Activated CD8-positive, alpha-beta memory T cell treated with anti-CD3 and anti-CD28 coated beads for 4 hours (primary cell): ENCODE measurements at places on chromosomes 11 and 22.

- DNase-seq, result no peak
These were observed 169.6 kb downstream of the MAML2 start for GRCh38 chr11:96173422-96173821.

- DNase-seq, result no peak
These were observed 282.3 kb upstream of the CTSC start for GRCh38 chr11:88619656-88620385.

DNA sequence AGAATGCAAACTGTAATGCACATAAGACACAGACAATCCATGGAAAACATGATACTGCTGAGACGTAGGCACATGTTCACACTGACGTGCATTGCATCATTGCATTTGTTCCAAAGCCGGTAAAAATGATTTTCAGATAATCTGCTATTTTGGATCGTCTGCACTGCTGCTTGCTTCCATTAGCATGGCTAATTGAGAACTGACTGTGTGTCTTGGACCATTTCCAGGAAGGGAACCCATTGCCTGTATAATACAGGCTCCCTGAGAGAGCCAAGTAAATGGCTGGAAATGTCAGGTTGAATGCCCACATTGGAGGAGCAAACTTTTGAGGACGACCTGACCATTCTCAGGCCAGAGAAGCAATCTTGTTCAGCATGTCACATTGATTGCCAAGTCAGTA is 304.8 kb downstream of the ST3GAL4 start:
- DNase-seq, result no peak

GRCh38 chr22:17785185-17786184 is 11.2 kb upstream of the BID start:
- DNase-seq, result peak; percentile 55

DNA sequence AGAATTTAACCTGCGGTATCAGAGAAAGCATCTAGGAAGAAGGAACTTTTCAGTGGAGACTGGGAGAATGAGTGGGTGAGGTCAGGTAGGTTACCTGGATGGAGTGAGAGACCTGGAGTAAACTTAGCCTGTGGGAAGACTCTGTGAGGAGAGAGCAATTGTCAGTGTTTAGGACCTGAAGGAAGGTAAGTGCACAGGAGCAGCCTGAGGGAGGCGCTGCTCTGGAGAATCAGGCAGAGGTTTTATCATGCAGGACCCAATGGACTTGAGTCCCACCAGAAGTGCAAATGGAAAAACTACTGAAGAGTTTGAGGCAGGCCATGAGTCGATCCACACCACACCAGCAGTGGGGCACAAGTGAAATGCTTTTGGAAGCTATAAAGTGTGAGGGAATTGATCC is 10.6 kb upstream of the IFTAP start:
- no peak for DNase-seq

- DNase-seq, result no peak
These were observed 2.9 kb upstream of the OR51V1 start for GRCh38 chr11:5203366-5203765.

DNA sequence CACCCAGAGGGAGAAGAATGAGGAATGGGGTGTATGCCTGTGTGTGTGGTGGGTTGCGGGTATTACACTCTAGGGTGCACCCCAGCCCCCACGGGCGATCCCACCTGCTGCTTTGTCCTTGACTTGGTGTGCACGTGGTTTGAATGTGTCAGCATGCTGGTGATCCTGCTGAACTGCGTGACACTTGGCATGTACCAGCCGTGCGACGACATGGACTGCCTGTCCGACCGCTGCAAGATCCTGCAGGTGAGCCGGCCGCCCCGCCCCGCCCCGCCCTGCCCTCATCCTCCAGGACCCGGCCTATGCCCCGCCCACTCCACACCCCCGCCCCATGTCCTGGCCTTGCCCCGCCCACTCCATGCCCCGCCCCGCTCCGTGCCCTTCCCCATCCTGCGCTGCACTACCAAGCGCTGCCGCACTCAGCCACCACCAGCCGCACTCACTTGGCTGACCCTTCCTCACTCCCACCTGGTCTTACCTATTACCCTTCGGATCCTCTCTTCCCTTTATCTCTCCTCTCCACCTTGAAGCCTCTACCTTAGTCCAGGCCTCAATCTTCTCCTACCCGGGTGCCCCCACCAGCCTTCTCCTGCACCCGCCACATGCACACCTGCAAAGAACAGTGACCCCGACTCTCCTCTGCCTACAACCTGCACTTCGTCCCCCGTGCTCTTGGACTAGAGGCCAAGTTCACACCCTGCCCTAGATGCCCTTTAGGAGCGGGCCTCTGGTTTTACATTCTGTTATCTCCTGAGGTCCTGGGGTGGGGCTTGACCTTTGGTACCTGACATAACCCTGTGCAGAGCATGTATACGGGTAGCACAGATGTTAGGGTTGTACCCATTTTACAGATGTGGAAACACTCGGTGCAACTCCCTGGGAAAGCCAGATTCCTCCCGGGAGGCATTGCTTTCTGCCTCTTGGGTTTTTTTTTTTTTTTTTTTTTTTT is 27.7 kb downstream of the CACNA1I start:
- peak; percentile 40 for DNase-seq

- DNase-seq, result no peak
These were observed 16.6 kb downstream of the KCNQ1 start for GRCh38 chr11:2461253-2461955.

DNA sequence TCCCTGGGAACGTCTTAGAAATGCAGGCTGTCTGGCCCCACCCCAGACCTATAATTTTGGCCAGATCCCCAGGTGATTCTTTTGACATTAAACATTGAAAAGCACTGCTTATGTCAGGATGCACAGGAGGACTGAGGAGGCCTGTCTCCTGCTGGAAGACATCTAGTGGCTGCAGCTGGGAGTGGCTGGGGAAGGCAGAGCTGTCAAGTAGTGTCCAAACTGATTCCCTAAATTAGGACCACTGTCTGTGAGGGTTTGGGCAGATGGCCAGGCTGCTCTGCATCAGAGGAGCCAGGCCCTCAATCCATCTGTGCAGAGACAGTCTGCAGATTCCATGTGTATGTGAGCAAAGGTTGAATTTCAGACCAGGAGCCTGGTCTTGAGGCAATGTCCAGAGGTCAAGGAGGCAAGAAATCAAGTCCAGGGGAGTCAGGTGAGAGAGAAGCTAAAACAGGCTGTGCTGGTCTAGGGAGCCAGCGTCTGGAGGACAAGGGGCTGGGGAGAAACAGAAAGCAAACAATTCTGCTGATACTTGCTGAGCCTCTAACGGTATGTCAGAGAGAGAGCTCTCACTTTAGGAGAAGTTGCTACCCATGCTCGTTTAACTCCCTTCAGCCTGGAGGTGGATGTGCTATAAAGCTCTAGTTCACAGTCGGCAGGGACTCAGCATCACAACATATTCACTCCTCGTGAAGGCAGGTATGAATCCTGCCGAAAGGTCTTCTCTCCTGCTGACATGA is 15.3 kb upstream of the SYTL2 start:
- no peak for DNase-seq

DNA sequence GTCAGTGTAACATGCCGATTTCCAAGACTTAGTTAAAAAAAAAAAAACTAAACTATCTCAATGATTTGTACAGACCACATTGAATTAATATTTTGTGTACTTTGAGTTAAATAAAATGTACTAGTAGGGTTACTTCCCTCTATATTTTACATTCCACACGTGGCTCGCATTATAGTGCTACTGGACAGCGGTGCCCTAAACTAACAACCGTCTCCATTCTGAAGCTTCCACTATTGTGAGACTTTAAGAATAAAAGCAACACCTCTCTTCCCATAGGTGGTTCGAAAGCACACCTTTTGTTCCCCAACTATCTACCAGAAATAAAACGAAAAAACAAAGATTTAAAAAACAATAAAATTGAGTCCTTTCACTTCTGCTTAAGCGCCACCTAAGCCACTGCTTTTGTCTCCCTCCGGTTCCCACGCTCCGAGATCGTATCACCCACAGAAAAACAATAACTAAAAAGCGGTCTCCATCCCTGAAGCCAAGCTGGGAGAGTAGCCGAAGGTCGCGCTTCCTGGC is 380 bp upstream of the TTC17 start:
- no peak for DNase-seq

DNA sequence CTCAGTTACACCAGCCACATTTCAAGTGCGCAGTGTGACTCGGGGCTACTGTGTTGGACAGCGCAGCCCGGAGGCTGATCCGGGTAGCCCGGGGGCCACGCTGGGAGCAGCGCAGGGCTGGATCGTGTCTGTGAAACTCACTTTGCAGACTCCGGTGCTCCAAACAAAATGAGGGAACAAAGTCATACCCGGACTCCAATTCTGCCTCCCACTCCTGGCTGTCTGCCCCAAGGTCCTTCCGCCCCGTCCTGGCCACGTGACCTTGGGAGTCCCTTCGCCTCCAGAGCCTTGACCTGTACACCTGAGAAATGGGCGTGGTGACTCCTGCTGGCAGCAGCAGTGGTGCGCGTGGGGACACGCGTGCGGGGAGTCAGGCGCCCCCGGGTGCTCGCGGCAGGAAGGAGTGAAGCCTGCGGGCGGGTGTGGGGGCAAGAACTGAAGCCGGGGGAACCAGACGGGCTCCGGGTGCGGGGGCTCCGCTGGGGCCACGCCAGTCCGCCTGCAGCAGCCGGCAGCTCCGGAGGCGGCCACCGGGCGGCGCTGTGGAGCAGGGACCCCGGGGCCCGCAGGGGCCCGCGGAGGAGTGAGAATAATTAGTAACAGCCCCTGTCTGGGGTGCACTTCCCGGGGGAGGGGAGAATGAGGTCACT is 42.4 kb downstream of the KCNJ4 start:
- no peak for DNase-seq

- no peak for DNase-seq
These were observed at the start of gene EHF for GRCh38 chr11:34620820-34621792. EHF (plus strand) TSS chr11:34621093; CDS start chr11:34642631, 21,538 bp downstream.

GRCh38 chr11:67530282-67530592 is 7.0 kb upstream of the CABP2 start:
- DNase-seq, result no peak

- no peak for DNase-seq
These were observed 211.7 kb downstream of the NTM start for GRCh38 chr11:131582021-131582525.

- no peak for DNase-seq
These were observed 107.6 kb downstream of the MED15 start for GRCh38 chr22:20615021-20615420.

DNA sequence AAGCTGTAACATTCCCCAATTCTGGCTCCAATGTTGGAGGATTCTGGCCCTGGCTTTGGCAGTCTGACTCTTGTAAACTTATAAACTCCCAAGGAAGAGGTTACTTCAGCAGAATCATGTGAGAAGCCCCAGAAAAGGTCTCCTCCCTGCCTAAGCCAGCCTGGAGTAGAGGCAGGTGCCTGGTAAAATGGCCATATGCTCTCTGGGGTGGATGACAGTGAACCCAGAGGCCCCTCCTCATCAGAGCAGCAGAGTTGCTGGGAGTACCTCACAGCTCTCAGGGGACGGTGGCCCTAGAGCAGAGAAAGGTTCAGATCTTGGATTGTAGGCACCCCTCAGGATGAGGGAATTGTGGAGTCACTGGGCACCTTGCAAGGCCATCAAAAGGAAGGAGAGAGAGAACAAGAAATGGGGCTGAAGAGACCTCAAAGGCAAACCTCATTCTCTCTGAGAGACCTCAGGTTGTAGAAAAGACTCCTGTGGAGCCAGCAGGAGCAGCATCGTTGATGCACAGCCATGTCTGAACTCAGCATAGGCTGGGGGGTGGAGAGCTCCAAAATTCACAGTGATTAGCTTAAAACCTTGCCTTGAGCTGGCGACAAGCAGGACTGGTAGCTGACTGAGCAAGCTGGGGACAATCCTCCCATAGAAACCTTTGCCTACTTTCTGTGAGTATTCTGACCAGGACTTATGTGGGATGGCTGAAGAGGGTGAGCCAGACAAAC is 4.9 kb upstream of the P2RY6 start:
- no peak for DNase-seq

DNA sequence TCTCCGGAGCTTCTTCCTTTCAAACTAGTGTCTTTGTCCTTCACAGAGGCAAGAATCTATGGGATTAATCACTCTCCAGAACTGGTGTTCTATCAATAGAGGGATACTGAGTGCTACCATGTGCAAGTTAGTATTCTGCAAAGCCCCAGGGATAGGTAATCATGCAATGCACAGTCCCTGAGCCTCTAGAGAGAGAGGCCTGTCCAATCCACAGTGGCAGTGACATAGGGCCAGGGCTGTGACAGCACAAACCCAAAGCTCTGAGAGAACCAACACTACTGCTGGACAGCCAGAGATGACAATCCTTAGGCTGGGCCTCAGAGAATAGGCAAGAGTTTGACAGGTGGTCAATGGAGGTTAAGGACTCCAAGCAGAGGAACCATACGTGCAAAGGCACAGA is 66.8 kb upstream of the USP47 start:
- DNase-seq, result no peak

DNA sequence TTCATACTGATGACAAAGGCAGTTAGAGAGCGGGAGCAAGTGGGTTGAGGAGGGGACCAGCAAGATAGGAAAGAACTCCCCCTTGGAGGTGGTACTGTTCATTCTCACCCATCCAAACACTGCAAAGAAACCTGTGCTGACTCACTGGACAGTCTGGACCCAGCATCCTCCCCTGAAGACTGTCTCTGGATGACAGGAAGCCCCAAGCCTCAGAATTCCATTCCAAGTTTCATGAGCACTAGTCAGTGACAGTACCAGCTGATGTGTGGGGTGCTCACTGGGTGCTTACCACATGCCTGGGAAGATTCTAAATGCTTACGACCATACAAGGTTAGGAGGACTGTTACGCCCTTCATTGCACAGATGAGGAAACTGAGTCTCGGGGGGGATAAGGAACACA is 160.9 kb downstream of the IGLL1 start:
- DNase-seq, result no peak

DNA sequence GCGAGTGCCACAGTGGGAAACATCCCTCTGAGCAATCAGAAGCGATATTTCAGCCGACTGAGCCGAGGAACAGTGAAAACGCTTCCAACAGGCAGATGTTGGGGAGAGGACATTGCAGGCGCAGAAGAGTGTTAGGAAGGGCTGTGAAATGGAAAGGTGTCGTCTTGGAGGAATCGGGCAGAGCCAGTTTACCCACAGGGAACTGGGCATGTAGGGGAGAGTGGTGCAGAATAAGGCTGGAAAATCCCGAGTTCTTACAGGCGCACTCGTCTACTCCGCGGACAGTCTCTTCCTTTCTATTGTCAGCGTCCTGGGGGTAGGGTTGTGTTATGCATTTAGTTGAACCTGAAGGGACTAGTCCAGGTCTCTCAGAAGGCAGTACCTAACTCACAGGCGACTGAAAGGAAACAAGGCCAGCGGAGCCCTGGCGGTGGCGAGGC is 1.1 kb upstream of the APLP2 start:
- DNase-seq, result no peak

DNA sequence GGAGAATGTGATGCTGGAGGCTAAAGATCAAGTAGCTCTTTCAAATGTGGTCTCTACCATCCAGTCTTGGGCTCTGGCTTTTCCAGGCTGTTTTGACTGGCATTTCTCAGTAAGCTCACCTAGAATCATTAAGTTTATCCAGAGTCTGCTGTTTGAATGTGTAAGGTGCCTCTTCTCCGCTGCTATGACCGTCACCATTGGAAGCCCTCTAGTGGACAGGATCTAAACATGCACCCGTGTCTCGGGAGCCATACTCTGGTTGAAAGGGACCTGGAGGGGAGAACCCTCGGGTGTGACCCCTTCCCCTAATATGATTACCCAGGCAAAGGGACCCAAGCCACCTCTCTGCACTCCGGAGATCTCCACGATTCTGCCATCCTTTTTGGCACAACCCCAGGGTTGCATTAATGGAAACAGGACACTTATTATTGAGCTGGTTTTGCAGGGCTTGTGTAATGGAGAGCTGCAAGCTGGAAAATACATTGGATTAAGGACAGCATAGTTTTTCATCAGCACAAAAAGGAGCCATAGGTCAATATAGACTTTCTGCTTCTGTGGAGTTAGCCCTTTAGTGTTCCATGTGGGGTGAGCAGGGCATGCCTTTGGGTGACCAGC is 191.0 kb upstream of the LARGE1 start:
- DNase-seq, result no peak

- no peak for DNase-seq
These were observed 225.4 kb downstream of the NTM start for GRCh38 chr11:131595797-131596196.
